Cerebellar nuclear complex (tissue), 1 donor: ENCODE measurements at places on chromosomes 1 and 21.

DNA sequence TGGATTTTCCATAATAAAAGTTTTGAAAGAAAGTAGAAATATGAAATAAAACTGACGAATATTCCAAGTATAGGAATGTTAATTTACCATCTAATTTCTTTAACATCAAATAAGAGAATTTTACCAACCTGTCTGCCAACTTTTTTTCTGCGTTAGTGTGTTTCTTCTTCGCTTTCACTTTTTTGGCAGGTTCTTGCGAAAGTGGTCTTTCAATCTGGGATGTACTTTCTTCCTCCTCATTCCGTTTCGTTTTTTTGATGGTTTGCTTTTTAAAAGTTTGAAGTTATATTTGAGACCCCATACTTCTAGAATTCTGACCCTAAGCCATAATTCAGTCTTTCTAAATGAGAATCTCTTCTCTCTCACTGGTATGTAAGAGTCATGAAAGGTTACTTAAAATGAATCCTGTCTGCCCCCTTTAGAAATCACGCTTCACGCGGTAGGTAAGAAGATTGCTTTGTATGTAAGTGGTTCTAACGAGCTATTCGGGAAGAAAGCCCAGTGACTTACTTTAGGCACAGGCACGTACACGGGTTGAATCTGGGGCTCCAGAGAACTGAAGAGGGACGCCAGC, 580 bp downstream of the RBM34 start:
- no peak for DNase-seq

- no peak for DNase-seq
These were observed 87.1 kb upstream of the CACNA1E start for GRCh38 chr1:181396171-181396670.

DNA sequence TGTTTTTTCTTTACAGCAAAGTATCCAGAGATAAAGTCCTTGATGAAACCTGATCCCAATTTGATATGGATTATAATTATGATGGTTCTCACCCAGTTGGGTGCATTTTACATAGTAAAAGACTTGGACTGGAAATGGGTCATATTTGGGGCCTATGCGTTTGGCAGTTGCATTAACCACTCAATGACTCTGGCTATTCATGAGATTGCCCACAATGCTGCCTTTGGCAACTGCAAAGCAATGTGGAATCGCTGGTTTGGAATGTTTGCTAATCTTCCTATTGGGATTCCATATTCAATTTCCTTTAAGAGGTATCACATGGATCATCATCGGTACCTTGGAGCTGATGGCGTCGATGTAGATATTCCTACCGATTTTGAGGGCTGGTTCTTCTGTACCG, 6.5 kb downstream of the DEGS1 start:
- DNase-seq, result no peak

DNA sequence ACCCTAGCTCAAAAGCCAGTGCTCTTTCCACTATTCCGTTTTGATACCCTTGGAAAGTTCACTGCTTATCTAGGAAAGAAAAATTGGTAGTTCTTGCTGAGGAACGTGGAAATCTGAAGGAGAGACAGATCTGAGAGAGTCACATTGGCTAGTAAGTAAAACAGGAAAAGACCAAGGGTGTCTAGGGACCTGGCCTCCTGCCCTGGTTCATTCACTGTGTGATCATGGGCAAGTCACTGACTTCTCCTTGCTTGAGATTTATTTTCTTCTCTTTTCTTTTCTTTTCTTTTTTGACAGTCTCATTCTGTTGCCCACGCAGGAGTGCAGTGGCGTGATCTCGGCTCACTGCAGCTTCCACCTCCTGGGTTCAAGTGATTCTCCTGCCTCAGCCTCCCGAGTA, 90.8 kb downstream of the NFIA start:
- no peak for DNase-seq

DNA sequence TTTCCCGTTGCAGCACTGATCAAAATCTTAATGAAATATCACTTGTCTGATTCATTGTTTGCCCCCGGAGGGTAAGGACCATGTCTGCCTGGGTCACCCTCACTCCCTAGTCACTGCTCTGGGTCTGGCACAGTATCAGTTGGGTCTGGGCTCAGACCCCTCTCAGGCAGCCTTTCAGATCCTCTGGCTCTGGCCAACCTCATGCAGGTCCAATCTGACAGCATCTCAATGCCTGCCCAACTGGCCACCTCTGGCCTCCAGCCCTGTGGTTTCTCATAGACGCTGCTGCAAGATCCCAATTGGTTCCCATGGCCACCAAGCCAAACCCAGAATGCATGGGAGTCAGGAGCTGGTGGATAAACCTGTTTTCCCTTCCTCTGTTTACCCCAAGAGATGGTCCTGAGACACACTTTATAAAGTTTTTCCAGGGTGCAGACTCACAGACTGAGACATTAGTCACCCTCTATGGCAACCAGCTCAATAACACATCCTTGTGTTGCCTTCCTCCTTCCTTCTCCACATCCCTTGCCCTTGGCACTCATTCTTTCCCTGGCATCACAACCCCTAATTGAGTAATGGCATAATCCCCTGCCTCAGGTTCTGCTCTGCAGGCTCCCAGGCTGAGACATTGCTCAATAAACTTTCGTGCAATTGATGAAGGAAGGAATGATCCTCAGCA, 199.2 kb downstream of the GRIK3 start:
- no peak for DNase-seq
